Calu3 (cell line): ENCODE measurements at places on chromosomes 13 and 19. TPM values are rescaled to one million over a fixed set of nuclear protein-coding genes. Genes with fewer than 3 reads are reported as not detected.

DNA sequence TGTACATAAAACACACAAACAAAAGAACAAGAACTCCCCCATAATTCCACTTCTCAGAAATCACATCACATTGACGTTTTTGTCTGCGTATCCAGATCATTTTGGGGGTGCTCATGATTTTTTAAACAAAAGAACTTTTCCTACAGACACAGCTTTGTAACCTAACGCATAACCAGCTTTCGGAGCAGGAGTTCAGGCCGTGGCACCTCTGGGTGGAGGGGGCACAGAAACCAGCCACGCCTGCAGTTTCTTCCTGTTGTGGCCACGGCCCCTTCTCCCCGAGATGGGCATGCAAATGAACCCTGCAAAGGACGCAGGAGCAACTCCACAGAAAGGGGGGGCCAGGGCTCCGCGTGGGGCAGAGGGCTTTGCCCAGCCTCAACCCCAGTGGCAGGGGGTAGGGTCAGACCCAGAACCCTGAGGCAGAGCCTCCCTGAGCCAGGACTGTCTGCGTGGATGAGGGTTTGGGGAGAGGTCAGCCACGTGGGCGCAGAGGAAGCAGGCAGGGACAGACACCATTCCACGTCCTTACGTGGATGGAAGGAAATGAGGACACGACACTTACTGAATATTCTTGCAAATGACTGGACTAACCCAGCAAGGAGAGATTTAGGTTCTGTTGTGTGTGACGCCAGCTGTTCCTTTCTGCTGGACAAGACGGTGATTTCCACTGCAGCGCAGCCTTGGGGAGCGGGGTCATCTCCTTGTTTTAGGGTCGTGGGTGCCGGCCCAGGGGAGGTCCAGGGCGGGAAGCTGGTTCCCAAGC is 64.4 kb downstream of the RASA3 start:
- H3K4me3 ChIP-seq = no peak overlapping the region
- H3K27ac ChIP-seq = no peak overlapping the region
- no peaks in the 10 kb centered on the region for H3K4me1 ChIP-seq
- H3K36me3 ChIP-seq = no peaks in the 10 kb centered on the region

- H3K36me3 ChIP-seq = no peaks in the 10 kb centered on the region
- peaks cover 9% of the 10 kb centered on the region for H3K4me1 ChIP-seq
- DNase-seq = no peak
- H3K27me3 ChIP-seq = no peaks in the 10 kb centered on the region
Measured at GRCh38 chr13:45132369-45133064, 12.2 kb downstream of the GTF2F2 start.

ATXN8OS gene
- not detected in 2 replicates for total RNA-seq

- peaks cover 13% of the 10 kb centered on the region for H3K4me1 ChIP-seq
- H3K36me3 ChIP-seq = no peaks in the 10 kb centered on the region
- no peak overlapping the region for H3K27ac ChIP-seq
- DNase-seq = no peak
Measured at GRCh38 chr19:48686088-48686487, 9.7 kb upstream of the FUT2 start.

KIR3DL1 gene
- total RNA-seq = not detected in 2 replicates
